A172 (cell line): ENCODE measurements at places on chromosomes 3 and 15. TPM values are rescaled to one million over a fixed set of nuclear protein-coding genes. Genes with fewer than 3 reads are reported as not detected.

- peak; percentile 39 for DNase-seq
These were observed 90.1 kb downstream of the NEK10 start for GRCh38 chr3:27279123-27279522.

Gene PP2D1
- not detected in 2 replicates for total RNA-seq

Gene CFAP91
- 1.8 and 2.2 TPM in 2 replicates for total RNA-seq

Gene AHSG
- not detected in 2 replicates for total RNA-seq

Gene FES
- total RNA-seq, result 0.12 and 0.14 TPM in 2 replicates

- DNase-seq, result no peak
These were observed 12.7 kb downstream of the ARHGEF3 start for GRCh38 chr3:56789076-56789475.

DNA sequence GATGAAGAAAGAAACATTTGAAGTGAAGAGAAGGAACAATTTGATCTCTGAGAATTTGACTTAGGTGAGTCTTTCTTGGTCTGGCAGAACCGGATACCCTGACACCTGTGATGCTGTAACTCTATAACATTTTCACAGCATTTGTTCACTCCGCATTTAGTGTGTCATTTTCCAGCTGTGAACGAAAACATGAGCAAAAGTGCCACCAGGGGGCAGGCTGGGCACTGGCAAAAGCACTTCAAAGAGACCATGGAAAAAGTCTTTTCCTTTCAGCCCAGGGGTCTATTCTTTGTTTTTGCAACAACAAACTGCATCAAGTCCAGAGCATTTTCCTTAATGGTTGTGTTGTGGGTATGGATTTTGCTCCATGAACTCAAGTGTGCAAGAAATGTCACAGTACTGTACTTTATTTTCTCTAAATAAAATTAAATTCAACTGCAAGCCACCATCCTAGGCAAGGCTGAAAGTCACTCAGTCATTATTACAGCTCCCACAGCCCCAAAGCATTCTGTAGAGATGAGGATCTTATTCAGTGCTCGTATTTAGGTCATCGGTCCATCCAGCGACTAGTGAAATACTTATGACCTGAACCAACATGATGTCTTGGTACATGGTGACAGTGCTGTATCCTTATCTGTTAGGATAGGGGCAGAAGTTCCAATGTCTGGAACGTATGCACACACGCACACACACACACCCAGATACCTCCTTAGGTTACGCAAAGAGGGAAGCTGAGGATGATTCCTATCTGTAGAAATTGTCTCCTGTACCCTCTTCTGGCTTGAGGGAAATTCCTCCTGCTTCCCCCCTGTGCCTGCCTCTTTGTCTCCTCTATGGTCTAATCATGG lies 125.5 kb downstream of the GADL1 start:
- DNase-seq, result peak; percentile 49

DNA sequence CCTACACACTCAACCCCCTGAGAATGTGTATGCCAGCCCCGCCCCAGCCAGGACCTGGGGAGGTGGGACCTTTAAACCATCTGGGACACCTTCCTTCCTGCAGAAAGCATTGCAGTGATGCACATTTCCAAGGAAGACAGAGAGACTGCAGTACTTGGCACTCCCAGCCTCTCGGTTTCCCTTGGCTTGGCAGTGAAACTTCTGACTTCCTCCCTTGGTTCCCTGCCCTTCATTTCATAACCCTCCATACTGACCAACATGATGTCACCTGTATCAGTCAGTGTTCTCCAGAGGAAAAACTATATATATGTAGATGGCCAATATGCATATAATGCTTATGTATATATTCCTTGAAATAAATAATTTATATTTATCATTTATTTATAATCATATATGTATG lies 103.2 kb downstream of the SST start:
- DNase-seq, result peak; percentile 52

Gene KBTBD13
- not detected in 2 replicates for total RNA-seq

Gene ROPN1
- total RNA-seq, result 0.14 TPM in 1 of 2 replicates, not detected in the other

Gene TRPM7
- 27.7 and 31.2 TPM in 2 replicates for total RNA-seq

DNA sequence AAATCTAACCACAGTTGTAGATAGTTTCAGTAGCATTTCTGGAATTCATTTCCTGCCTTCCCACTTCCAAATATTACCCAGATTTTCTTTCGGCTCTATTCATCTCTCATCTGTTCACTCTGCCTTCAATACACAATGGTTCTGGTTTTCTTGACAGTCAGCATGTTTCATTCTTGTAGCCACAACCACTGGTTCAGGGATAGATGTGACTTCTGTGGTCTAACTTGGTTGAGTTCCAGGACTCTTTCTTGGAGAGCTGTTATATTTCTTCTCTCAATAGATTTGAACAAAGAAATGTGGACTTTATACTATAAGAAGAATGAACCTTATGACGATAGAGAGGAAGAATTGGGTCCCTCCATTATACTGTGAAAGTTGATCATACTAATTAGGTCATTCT lies 228.8 kb downstream of the NSUN3 start:
- no peak for DNase-seq

Gene PYGO1
- 10.3 and 14.7 TPM in 2 replicates for total RNA-seq
